Activated T-cell treated with anti-CD3 and anti-CD28 coated beads, Interleukin-2, amount 50 U/mL, for 72 hours (primary cell): ENCODE measurements at places on chromosomes 16 and 17.

DNA sequence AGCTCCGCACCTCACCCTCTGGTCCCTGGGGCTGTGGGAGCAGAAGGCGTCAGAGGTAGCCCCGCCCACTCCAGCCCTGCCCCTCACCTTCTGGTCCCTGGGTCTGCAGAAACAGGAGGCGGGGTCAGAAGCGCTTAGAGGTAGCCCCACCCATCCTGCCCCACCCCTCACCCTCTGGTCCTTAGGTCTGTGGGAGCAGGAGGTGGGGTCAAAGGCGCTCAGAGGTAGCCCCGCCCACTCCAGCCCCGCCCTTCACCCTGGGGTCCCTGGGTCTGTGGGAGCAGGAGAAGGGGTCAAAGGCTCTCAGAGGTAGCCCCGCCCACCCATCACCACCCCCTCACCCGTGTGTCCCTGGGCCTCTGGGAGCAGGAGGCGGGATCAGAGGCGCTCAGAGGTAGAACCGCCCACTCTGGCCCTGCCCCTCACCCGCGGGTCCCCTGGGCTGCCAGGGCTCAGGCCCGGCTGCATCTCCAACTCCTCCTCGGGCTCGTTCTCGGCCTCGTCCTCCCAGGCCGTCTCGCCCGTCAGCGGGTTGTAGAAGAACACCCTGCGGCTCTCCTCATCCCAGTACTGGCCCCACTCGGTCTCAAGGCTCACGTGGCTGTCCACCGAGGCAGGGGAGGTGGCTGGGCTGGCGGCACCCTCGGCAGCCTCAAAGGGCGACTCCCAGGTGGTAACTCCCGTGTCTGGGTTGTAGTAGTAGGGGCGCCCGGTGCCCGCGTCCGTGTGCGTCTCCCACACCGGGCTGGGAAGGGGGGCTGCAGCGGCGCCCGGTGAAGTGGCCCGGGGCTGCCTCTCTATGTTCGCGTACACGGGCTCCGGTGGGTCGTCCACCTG lies 27.2 kb downstream of the ARHGAP27 start:
- H3K27me3 ChIP-seq = no peaks in the 10 kb centered on the region
- no peak overlapping the region for H3K27ac ChIP-seq
- peaks cover 9% of the 10 kb centered on the region for H3K36me3 ChIP-seq
- no peak for DNase-seq
- H3K4me3 ChIP-seq = no peak overlapping the region

DNA sequence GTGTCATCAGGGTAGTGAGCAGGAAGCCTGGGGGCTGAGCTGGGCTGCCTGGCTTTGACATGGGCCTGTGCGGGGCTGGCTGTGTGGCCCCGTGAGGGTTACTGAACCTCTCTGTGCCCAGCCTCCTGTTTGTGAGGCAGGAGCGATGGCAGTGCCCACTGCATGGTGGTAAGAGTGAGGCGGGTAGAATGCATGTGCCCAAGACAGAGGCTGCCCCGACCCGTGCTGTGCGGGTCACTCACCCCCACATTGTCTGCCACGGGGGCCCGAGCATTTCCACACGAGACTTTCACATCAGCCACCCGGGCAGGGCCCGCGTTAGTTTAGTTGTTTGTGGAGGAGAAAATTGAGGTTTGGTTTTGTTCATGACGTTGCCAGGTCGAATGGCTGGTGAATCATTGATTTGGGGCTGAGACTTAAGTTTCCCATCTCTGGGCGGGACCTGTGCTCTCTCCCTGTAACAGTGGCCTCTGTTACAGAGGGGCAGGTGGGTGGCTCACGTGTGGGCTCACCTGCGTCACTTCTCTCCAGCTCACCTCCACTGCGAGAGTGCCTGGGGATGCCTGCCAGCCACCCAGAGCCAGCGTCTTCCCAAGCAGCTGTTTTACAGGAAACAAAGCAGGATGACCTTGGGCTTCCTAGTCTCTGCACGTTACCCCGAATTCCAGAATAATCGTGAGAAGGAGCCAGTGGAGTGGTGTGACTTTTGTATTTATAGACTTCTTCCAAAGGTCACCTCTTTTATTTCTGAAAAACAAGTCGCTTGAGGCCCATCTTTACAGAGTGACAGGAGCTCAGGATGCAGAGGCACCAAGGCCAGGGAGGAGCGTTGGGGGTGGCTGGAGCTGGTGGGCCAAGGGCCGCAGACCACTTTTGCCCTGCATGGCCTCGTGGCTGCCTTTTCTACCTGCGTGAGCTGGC lies 150.6 kb downstream of the RPTOR start:
- peak; percentile 49 for DNase-seq
- H3K4me1 ChIP-seq = peaks cover 58% of the 10 kb centered on the region
- H3K27me3 ChIP-seq = no peaks in the 10 kb centered on the region
- H3K4me3 ChIP-seq = peak overlapping the region; percentile 68
- peak overlapping the region; percentile 51 for H3K27ac ChIP-seq
- peaks cover 5% of the 10 kb centered on the region for H3K36me3 ChIP-seq

DNA sequence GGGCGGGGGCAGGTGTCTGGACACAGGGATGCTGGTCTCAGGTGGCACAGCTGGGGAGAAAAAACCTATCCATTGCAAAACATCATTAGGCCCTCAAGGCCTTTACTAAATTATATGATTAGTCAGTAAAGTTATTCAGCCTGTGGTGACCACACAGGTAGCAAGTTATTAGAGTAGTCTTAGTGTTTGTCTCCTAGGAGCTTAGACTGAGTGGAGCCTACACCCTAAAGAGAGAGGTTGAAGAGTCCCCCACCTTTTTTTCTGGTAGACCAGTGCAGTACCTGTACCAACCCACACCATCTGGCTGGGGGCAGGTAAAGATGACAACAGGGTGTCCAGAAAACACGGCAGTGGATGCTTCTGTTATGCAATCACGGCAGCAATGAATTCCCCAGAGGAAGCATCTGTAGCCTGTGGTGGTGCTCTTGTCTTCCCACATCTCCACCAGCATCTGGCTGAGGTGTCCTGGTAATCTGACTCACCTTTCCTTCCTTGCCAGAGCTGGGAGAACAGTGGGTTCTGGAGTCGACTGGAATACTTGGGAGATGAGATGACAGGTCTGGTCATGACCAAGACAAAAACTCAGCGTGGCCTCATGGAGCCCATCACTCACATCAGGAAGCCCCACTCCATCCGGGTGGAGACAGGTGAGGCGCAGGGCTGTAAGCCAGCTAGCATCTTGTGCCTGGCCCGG lies 11.0 kb downstream of the MYCBPAP start:
- no peak overlapping the region for H3K27ac ChIP-seq
- peaks cover 19% of the 10 kb centered on the region for H3K4me1 ChIP-seq
- no peak overlapping the region for H3K4me3 ChIP-seq
- no peaks in the 10 kb centered on the region for H3K27me3 ChIP-seq

- H3K4me1 ChIP-seq = peaks cover 55% of the 10 kb centered on the region
- H3K27ac ChIP-seq = peak overlapping the region; percentile 32
- H3K36me3 ChIP-seq = no peaks in the 10 kb centered on the region
- peak overlapping the region; percentile 56 for H3K4me3 ChIP-seq
- H3K27me3 ChIP-seq = no peaks in the 10 kb centered on the region
Measured at GRCh38 chr17:57356719-57357391, 100.5 kb downstream of the MSI2 start.

DNA sequence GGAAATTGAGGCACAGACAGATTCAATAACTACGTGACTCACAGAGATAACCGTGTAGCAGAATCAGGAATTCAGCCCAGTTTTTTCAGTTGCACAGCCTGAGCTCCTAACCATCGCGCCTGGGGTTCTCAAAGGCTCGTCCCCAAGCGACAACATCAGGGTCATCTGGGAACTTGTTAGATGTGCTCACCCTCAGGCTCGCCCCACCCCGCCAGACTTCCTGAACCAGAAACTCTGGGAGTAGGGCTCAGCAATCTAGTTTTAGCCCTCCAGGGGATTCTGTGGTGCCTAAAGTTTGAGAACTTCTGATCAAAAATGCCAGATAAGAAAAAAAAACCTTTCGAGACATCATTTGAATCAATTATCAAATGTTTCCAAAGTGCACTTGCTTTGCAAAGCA lies 559.8 kb downstream of the WWOX start:
- H3K36me3 ChIP-seq = no peaks in the 10 kb centered on the region
- no peaks in the 10 kb centered on the region for H3K4me1 ChIP-seq
- H3K27ac ChIP-seq = no peak overlapping the region
- DNase-seq = no peak
- H3K27me3 ChIP-seq = no peaks in the 10 kb centered on the region
